ENCODE measurements at places on chromosomes 3 and 15.

DNA sequence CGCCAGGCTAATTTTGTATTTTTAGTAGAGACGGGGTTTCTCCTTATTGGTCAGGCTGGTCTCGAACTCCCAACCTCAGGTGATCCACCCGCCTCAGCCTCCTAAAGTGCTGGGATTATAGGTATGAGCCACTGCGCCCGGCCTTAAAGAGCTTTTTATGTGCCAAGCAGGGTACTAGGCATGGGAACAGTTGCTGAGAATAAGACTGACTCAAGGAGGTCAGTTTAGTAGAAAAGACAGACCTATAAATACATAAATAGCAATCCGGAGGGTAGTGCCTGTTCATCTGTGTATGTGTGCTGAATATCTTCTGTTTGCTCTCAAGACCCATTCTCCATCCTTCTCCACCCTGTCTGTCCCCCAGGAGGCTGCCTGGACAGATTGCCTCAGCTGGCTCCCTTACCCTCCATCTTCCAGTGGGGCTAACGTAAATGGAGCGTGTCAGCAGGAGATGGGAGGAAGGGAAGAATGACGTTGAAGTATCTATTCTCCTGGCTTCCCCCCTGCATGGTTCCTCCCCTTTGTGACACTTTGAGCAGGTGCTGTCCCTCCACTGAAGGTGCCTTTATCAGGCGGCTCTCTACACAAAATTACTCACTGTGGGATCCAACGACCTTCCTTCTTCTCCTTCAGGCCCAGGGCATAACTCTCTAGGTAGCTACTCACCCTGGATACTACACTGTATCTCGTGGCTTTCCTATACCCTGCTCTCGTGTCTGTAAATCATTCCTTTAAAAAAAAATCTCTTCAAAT, 31.1 kb downstream of the FBXO40 start:
- no peak for DNase-seq

DNA sequence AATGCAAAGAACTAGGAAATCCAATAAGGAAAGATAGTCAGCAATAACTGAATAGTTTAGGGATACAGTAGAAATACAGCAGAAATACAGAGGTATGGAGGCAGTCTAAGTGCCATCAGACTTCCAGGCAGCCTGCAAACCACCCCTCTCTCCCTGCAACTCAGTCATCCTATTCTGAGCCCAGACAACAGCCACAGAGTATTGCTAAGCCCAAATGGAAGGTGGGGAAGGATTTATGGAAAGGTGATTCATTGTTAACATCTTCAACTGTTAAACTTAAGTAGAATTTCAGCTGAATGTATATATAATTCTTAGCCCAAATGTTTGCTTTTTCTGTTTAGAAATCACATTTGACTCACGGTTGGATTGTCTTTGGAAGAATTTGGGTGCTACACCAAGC, 300.4 kb downstream of the RBMS3 start:
- no peak for DNase-seq

GRCh38 chr15:98017150-98017964, 56.9 kb downstream of the ARRDC4 start:
- DNase-seq = no peak

DNA sequence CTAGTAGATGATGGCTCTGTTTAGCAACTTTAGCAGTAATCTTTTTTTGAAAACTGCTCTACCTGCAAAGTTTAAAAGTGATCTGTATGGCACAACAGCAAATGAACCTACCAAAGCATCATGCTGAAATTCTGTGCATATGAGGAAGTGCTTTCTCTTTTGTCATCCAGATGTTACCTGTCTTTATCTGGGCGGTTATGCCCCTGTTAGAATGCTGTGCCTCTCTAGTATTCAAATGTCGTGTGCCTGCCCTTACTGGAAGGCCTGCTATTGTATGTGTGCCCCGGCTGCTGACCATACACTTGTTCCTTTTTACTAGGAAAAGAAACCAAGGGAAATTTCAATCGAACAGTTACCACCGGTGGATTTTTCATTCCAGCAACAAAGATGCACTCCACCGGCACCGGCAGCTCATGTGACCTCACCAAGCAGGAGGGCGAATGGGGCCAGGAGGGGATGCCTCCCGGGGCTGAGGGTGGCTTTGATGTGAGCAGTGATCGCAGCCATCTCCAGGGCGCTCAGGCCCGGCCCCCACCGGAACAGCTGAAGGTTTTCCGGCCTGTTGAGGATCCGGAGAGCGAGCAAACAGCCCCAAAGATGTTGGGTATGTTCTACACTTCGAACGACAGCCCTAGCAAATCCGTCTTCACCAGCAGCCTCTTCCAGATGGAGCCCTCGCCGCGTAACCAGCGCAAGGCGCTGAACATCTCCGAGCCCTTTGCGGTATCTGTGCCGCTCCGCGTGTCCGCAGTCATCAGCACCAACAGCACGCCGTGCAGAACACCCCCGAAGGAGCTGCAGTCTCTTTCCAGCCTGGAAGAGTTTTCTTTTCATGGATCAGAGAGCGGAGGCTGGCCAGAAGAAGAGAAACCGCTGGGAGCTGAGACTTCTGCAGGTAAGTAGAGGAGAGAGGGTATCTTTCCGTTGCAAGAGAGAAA, 61.6 kb downstream of the TMEM39A start:
- no peak for DNase-seq
